ENCODE measurements at places on chromosomes 5 and 9.

DNA sequence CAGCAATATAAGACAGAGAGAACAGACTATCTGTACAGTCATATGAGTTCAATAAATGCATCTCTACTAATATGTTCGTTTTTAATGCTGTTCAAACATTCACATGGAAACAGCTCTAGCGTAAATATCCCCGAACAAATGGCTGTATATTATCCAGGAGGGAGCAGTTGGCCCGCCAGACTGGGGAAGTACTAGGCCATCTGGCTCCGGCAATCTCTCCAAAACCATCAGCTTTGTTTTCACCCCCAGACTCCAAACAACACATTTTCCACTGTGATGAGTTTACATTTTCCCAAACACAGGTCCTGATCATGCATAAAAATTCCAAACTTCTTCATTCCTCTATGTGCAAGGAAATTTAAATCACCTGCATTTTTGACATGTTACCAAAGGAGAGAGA, 8.7 kb downstream of the EBF1 start:
- no peak for DNase-seq

GRCh38 chr5:68086857-68087256, 128.7 kb upstream of the PIK3R1 start:
- DNase-seq: peak; percentile 79

GRCh38 chr9:32401488-32401887, 17.0 kb downstream of the ACO1 start:
- no peak for DNase-seq

DNA sequence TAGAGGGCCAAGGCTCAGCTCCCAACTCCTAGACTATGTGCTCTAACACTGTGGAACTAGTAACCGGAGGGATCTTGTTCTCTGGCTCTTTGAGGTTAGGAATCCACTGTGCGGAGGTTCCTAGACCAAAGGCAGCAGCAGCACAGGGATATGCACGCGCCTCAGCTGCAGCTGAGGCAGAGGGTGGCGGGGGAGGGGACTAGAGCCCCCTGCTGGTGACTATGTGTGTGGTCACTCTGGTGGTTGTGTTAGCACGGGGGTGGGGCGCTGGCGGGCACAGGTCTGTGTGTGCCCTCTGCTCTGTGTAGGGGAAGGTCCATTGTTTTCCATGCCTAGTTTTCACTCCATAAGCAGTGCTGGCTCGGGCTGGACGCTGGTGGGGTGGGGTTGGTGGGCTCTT, 458.0 kb upstream of the IZUMO3 start:
- DNase-seq: no peak

DNA sequence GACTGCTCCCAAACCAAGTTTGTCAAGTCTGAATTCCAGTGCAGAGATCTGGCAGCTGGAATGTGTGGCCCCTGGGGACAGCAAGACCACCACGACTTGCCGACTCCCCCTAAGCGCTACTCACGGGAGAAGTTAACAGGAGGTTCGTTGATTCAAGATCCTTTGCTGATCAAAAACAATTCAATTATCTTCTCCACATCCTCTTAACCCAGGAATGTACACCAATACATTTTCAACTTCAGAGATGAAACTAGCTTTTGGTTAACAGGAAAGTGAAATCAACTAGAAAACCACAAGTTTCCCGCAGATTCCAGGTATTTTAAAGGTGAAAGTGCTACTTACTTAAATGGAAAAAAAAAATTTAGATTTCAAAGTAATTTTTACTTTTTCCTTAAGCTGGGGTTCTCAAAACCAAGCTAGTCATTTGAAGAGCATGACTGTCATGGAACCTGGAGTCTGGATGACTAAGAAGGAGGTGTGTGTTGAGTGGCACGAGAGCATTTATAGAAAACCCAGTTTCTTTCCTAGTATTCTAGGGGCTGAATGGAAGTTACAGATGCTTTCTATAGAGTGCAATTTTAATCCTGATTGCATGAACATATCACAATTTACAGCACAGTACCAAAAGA, 257.5 kb upstream of the PANK3 start:
- DNase-seq: no peak

- DNase-seq: no peak
Observed at GRCh38 chr5:122110987-122111386, 18.4 kb upstream of the ZNF474 start.

GRCh38 chr5:164355267-164355830, 849.9 kb downstream of the MAT2B start:
- no peak for DNase-seq

DNA sequence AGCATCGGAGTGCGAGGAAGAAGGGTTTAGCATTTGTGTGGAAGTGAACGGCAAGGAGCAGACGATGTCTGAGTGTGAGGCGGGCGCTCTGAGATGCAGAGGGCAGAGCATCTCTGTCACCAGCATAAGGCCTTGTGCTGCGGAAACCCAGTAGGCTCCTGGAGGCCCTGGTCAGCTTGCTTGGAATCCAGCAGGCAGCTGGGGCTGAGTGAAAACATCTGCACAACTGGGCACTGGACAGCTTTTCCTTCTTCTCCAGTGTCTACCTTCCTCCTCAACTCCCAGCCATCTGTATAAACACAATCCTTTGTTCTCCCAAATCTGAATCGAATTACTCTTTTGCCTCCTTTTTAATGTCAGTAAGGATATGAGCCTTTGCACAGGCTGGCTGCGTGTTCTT, 72.1 kb downstream of the C7 start:
- DNase-seq: no peak

GRCh38 chr9:97874624-97875023, 21.6 kb downstream of the FOXE1 start:
- no peak for DNase-seq

GRCh38 chr9:132792547-132792946, 85.5 kb downstream of the AK8 start:
- DNase-seq: no peak

GRCh38 chr5:96199713-96200183, 233.3 kb downstream of the PCSK1 start:
- DNase-seq: no peak

GRCh38 chr5:11617080-11617479, 287.2 kb downstream of the CTNND2 start:
- DNase-seq: no peak

DNA sequence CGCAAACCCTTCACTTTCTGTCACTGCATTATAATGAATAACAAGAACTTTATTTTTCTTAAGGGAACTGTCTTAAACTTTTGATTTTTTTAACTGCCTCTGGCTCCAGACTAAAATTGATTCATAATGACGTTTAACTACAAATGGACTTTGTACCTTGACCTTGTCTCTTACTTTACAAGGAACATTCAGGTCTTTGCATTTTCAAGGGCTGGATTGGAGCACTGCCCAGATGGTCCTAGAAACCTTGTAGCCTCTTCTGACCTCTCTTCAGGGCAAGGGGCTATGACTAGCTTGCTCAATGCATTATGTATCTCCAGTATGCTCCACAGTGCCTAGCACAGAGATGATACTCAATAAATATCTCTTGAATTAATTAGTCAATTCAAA, 612.6 kb upstream of the CLINT1 start:
- no peak for DNase-seq

DNA sequence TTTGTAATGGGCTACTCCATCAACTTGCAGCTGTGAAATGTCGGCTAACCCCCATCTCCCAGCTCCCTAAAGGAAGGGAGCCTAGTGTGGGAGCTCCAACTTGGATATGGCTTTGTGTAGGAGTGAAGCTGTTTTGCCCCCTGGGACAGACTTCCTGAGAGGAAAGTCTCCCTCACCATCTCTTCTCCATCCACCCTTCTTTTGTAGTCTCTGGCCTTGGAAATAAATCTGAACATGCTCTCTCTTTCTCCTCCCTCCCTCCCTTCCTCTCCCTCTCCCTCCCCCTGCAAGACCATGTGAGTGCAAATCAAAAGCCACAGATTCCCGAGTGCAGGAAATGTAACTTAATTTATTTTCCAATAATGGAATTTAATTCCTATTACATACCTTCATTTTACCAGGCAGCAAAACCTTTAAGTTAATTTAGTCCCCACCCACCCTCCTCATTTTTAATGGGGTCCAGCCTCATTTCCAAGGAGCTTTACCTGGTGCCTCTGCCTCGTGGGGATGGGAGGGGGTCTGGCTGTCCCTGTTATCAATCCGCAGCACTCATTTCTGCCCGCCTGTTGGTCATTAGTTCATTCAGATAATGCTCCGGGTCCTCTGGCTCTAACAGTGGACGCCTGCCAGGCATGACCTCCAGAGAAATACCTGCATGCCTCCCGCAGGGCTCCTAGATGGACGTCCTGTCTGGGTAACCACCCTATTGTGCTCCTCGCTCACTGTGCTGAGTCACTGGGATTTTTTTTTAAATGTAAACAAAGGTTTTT, 122.9 kb upstream of the TAF11L2 start:
- DNase-seq: no peak

DNA sequence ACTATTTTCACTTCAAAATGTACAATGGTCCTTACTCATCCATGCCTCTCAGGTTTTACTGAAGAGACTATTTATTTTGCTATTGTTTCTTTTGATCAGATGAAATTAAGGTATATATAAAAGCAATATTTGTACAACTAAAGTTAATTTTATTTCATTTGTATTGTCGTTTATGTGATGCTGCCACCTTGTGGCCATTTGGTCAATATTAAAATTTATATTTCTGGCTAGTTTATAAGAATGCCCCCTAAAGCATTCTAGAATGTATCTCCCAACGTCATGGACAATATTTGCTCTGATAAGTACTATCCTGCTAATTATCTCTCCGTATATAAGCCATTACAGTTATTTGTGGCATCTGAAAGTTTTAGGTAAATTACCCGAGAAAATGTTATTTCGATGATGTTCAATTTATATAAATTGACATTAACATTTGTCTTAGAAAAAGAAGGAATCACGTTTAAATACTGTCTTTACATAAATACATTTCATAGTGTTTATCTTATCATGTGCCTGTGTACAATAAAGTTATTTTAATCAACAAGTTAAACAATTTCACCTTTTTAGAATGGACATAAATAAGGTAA, 680.0 kb downstream of the TAF11L14 start:
- peak; percentile 37 for DNase-seq

GRCh38 chr5:139638090-139638735, 9.9 kb upstream of the CXXC5 start:
- peak; percentile 92 for DNase-seq

DNA sequence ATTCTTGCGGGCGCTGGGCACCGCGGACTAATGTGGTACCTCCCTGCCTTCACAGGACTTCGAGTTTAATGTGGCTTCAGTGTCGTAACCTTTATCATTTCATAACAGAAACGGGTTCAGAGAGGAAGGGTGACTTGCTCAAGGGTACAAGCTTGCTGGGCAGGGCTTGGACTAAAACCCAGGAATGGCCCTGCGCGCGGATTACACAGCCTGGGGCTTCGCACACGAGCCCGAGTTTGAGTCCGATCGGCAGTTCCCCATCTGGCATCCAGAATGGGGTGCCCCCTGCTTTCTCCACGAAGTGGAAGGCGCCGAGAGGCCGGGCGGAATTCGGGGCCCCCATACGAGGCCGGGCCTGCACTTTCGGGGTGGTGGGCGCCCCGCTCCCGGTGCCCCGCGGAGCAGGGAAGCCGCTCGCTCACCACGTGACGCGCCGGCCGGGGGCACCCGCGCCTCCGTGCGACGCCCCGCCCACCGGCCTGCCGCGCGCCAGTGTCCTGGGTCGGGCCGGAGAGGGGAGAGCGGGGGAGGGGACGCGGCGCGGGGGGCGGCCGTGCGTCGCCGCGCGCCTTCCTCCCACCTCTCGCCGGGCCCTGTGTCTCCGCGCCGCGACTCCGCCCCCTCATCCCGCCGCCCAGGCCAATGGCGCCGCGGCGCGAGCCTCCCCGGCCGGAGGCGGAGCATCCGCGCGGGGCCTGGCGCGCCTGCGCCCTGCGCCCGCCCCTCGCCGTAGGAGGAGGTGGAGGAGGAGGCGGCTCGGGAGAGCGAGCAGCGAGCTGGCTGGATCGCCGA, at the start of gene SET:
Gene SET (plus strand): TSS at position 722 of the 792 bp plus-strand sequence. CDS start 361 bp downstream, outside the sequence.
- DNase-seq: peak; percentile 100

DNA sequence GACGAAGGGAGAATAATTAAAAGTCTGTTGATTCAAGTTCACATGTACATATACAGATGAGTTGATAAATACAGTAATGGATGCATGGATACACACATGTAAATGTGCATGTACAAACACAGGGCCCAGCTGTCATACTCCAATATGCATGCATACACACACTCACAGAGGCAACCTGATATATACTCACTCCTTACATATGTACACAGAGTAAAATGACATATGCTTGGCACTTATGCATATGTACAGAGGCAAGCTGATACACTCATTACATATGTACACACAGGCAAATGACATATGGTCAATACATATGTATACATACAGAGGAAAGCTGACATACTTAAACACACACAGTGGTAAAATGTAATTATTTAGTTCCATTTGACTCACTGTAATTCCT, 7.2 kb upstream of the TMEFF1 start:
- DNase-seq: no peak

- DNase-seq: no peak
Observed at GRCh38 chr9:91445135-91445534, 21.5 kb upstream of the NFIL3 start.

DNA sequence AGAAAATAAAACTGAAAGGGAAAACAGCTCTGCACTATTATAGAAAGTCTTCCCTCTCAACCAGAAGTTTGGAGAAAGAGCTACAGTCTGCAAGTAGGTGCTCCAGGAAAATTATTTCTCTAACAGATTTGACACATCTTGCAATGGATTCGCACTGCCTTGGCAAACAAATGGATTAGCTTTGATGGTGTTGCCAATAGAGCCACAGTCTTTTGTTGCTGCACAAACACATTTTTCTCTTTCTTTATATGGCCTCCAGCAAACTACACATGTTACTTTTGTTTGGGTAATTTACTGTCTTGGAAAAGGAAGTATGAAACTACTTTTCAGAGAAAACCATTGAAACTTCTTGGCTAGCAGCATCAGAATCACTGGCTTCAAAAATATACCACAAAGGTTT, 523.1 kb downstream of the EFNA5 start:
- no peak for DNase-seq

- DNase-seq: no peak
Observed at GRCh38 chr9:117480253-117480652, 65.4 kb upstream of the ASTN2 start.

- DNase-seq: no peak
Observed at GRCh38 chr9:95044731-95045508, 272.6 kb downstream of the FANCC start.
